ENCODE measurements at places on chromosomes 6 and 20. TPM values are rescaled to one million over a fixed set of nuclear protein-coding genes. Genes with fewer than 3 reads are reported as not detected.

GRCh38 chr6:168169624-168170023 is 90.6 kb upstream of the FRMD1 start:
- no peak for DNase-seq

GRCh38 chr20:34302312-34302722 is 838 bp downstream of the AHCY start:
- no peak for DNase-seq

- peak; percentile 78 for DNase-seq
Observed at GRCh38 chr20:40962733-40963504, 65.7 kb upstream of the TOP1 start.

Gene NINL
- total RNA-seq, result 0.89 TPM

Gene ENPP5
- 0.33 TPM for total RNA-seq

Gene BPIFB4
- total RNA-seq, result not detected

DNA sequence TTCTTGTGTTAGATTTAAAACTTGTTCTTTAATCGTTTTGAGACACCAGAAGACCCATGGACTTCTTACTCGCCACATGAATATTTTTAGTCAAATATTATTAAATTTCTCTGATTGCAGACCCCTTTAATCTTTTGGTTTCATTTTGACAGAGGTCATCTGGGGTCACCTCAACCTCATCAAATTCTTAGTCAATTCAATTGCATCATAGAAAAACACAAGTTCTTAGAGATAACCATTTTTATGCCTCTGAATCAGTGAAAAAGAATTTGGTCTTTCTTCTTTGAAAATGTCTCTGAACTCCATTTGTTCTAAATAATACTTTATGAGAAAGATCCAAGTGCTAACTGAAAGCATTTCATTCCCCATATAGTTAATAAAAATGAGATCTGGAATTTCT is 55.2 kb upstream of the CBLN4 start:
- DNase-seq, result no peak

Gene LRRC73
- total RNA-seq, result 0.90 TPM

GRCh38 chr6:42915732-42916131 is at the start of gene PTCRA:
Gene PTCRA (plus strand): TSS chr6:42916053. CDS start chr6:42916070, 17 bp downstream.
- DNase-seq, result no peak

- peak; percentile 27 for DNase-seq
Observed at GRCh38 chr6:137676888-137677287, 182.7 kb upstream of the OLIG3 start.

- DNase-seq, result no peak
Observed at GRCh38 chr6:19892260-19892659, 55.1 kb downstream of the ID4 start.

GRCh38 chr6:111745636-111746035 is 127.6 kb downstream of the FYN start:
- no peak for DNase-seq

- DNase-seq, result no peak
Observed at GRCh38 chr6:111231090-111231459, 143.8 kb downstream of the SLC16A10 start.

All from CD8-positive, alpha-beta T cell (primary cell).